ENCODE measurements at places on chromosomes 4 and X. TPM values are rescaled to one million over a fixed set of nuclear protein-coding genes. Genes with fewer than 3 reads are reported as not detected.

GRCh38 chrX:124619710-124620109 is 273.3 kb downstream of the SH2D1A start:
- no peak for DNase-seq

GRCh38 chr4:37604461-37604860 is 81.7 kb downstream of the RELL1 start:
- no peak for DNase-seq

- no peak for DNase-seq
Observed at GRCh38 chrX:10534611-10535010, 85.8 kb downstream of the MID1 start.

GRCh38 chr4:169050284-169050683 is 40.2 kb upstream of the CBR4 start:
- no peak for DNase-seq

DNA sequence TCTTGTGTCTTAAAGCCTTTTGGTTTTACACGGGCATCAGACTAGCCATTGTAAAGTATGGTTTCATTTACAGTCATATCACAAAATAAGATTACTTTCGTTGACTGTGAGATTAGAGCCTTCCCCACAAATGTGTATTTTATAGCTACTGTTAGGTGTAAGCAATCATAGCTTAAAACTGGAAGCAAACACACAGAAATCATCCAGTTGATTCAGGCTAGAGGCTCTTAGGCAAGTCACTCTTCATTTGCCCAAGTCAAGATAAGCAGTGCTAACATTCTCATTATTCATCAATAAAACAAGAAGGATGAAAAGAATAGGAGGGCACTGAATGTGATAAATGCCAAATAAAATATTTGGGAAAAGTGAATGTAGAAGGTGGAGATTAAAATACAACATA is 448.7 kb upstream of the FAM241A start:
- no peak for DNase-seq

SCRG1 gene
- 4.8 TPM for total RNA-seq

GRIA3 gene
- 2.2 TPM for total RNA-seq
